ENCODE measurements at places on chromosomes 7 and 10. TPM values are rescaled to one million over a fixed set of nuclear protein-coding genes. Genes with fewer than 3 reads are reported as not detected.

- H3K4me1 ChIP-seq, result no peaks in the 10 kb centered on the region
- no peaks in the 10 kb centered on the region for H3K27me3 ChIP-seq
- H3K4me3 ChIP-seq, result no peak overlapping the region
- no peak overlapping the region for H3K27ac ChIP-seq
Observed at GRCh38 chr10:28873540-28873939, 196.2 kb downstream of the BAMBI start.

The SEMA3E gene
- total RNA-seq, result 1.6 TPM

DNA sequence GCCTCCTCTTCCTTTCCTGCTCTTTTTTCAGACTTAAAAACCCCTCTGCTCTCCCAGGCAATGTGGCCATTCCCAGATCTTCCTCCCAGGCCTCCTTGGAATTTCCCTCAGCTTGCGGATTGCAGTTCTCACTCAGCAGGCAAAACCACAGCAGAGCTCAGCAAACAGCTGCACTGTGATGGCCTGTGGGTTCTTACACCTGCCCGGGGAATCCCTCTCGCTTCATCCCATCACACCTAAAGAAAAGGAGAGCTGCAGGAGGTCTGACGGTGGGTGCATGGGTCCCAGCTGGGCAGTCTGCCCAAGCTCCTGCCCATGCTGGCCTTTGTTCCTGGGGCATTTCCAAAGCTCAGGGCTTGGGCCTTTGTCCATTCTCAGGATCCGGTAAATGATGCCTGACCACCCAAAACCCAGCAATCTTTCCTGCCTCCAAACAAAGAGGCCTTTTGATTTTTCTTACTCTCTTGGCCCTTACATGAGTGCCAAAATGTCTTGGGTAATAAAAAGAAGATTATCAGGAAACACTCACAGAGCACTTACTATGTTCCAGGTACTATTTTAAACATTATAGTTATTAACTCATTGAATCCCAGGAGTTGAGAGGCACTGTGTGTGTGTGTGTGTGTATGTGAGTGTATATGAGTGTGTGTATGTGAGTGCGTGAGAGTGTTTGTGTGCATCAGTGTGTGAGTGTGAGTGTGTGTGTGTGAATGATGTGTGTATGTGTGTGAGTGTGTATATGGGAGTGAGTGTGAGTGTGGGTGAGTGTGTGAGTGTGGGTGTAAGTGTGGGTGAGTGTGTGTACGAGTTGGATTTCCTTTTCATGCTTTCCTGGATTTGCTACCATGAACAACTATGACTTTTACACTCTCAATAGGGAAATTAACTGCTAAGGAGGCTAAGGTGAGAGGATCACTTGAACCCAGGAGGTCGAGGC is 64.5 kb upstream of the PODXL start:
- H3K4me1 ChIP-seq, result no peaks in the 10 kb centered on the region
- no peak overlapping the region for H3K4me3 ChIP-seq
- H3K27me3 ChIP-seq, result no peaks in the 10 kb centered on the region
- no peaks in the 10 kb centered on the region for H3K36me3 ChIP-seq
- no peak for DNase-seq
- no peak overlapping the region for H3K27ac ChIP-seq

The SLC29A4 gene
- total RNA-seq, result 24.5 TPM

DNA sequence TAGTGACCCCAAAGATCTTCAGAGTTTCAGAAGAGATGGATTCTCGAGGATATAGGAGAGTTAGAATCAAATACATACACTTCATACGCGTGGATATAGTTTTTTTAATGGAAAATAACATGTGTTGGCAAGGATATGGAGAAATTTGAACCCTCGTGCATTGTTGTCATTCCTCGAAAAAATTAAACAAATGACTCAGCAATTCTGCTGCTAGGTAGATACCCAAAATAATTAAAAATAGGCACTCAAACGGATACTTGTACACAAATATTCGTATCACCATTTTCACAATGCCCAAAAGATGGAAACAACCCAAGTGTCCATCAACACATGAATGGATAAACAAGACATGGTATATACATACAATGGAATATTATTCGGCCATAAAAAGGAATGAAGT is 5.6 kb upstream of the NT5C2 start:
- no peaks in the 10 kb centered on the region for H3K27me3 ChIP-seq
- H3K27ac ChIP-seq, result no peak overlapping the region
- no peaks in the 10 kb centered on the region for H3K36me3 ChIP-seq
- peaks cover 19% of the 10 kb centered on the region for H3K4me1 ChIP-seq
- no peak for DNase-seq

The HERC4 gene
- 36.5 TPM for total RNA-seq

DNA sequence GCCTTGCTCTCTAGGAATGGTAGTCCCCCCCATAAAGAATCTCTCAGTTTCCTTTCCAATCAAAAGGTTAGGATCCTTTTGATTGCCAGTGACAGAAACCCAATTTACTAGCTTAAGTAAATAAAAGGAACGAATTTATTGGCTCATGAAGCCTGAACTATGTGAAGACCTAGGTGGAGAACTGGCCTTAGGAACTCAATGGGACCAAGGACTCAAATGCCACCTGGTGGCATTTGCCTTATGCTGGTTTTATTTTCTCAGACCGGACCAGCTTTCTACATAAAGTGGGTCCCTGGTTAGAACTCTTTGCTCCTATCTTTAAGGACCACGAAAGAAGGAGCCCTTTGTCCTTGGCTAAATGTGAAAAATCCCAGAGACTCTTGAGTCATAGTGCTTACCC is 25.4 kb downstream of the CFTR start:
- no peaks in the 10 kb centered on the region for H3K27me3 ChIP-seq
- H3K4me1 ChIP-seq, result no peaks in the 10 kb centered on the region
- DNase-seq, result no peak
- no peak overlapping the region for H3K27ac ChIP-seq
- H3K4me3 ChIP-seq, result no peak overlapping the region

The ADAM8 gene
- 4.1 TPM for total RNA-seq

DNA sequence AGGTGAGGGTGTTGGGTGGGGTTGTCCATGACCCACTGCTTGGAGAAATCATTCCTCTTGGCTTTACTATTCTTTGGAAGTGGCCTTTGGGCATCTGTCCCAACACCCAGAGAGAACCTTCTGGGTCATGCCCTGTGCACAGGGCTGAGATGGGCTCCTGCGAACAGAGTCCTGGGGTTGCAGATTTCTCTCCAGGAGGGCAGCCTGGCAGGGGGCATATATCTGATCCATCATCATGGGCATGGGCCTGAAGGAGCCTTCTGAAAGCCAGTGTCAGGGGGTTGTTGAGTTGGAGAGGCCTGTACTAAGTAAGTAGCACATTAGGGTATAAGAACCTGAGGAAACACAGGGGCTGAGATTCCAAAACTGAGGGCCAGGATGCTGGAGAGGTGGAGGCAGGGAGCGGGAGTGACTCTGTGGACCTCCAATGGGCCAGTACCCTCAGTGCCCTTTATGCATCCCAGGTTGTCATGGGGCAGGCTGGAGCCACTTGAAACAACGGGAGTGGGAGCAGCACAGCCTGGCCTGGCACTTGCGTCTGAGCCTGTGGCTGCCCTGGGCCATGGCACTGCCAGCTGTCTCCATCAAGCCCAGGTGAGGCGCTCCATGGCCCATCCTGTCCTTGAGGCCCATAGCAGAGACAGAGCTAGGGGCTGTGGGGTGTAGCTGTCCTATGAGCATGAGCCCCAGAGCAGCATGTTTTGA is 203.7 kb downstream of the GRID1 start:
- H3K27ac ChIP-seq, result no peak overlapping the region
- no peaks in the 10 kb centered on the region for H3K36me3 ChIP-seq
- H3K27me3 ChIP-seq, result no peaks in the 10 kb centered on the region
- no peak for DNase-seq
- H3K4me1 ChIP-seq, result peaks cover 5% of the 10 kb centered on the region
- H3K4me3 ChIP-seq, result no peak overlapping the region

DNA sequence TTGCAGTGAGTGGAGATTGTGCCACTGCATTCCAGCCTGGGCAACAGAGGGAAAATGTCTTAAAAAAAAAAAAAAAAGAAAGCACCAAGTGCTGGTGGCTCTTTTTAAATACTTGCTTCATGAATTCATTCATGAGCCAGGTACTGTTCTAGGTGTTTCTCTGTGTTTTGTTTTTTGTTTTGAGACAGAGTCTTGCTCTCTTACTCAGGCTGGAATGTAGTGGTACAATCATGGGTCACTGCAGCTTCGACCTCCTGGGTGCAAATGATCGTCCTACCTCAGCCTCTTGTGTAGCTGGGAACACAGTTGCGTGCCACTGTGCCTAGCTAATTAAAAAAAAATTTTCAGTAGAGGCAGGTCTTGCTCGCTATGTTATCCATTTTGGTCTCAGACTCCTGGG is 5.3 kb downstream of the STOX1 start:
- no peaks in the 10 kb centered on the region for H3K27me3 ChIP-seq
- no peak overlapping the region for H3K27ac ChIP-seq
- no peak overlapping the region for H3K4me3 ChIP-seq
- DNase-seq, result no peak
- no peaks in the 10 kb centered on the region for H3K4me1 ChIP-seq

The STK31 gene
- not detected for total RNA-seq

- peaks cover 12% of the 10 kb centered on the region for H3K27me3 ChIP-seq
- H3K27ac ChIP-seq, result no peak overlapping the region
- no peak for DNase-seq
- no peaks in the 10 kb centered on the region for H3K36me3 ChIP-seq
Observed at GRCh38 chr7:142314281-142314680, 56.4 kb upstream of the PRSS58 start.

DNA sequence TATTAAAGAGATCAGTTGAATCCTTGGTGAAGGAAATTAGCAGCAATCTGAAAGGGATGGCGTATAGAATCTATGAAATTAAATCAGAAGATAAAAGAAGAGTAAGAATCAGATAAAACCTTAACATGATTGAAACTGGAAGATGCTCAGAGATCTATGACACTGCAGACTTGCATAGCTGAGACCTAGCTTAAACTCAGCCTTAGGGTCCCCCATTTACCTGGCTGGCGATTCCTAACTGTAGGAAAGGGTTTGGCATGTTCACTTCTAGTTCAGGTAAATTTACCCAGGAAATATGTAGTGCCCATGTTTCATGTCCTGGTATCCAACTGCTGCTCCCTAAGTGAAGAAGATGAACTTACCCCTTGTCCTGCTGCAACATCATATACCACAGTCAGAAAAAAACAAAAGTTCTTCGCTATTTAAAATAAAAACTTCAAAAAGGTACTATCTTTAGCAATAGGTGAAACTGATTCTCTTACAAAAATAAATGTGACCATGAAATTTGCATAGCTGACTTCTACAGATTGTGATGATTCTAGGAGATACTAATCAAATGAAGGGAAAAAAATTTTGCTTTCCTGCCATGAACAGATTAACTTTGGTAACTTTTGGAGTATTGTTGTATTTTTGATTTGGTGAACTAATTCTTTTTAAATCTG is 47.8 kb upstream of the TMEM243 start:
- H3K4me3 ChIP-seq, result no peak overlapping the region
- H3K27ac ChIP-seq, result no peak overlapping the region
- H3K36me3 ChIP-seq, result no peaks in the 10 kb centered on the region
- DNase-seq, result no peak
- no peaks in the 10 kb centered on the region for H3K27me3 ChIP-seq

The LEP gene
- not detected for total RNA-seq

Measured in HCT116 (cell line).